ENCODE measurements at places on chromosomes 4 and X. TPM values are rescaled to one million over a fixed set of nuclear protein-coding genes. Genes with fewer than 3 reads are reported as not detected.
A peak's percentile ranks its signal among the peaks of the same experiment; 100 is the strongest.

GRCh38 chr4:88002786-88003185 lies 4.6 kb upstream of the PKD2 start:
- DNase-seq, result no peak

DNA sequence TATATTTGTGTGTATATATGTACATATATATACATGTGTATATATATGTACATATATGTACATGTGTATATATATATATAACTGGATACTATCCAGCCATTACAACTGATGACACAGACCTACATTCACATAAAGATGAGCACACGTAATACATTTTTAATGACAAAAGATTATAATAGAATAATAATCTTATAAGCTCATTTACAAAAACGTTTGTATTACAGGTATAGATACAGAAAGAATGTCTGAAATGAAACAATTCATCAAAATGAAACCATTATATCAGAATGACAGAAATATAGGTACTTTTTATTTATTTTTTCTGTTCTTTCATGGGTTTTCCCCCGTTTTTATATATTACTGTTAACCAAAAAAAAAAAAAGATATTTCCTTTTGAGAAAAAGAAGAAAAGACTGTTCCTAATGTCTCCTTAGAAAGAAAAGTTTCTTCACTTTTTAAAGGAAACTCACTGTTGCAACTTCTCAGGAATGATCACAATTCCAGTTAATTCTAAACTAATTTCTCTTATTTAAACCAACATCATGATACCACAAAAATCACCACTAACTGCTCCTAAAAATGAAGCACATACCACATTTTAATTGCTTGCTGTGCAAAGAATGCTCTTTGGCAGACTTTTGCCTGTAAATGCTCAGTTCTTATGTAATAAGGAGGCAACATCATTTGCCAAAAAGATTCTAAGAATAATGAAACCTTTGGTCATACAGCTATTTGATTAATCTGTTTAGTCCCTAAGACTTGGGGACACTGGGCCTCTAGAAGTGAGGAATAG lies 18.9 kb downstream of the LEF1 start:
- no peak for DNase-seq

DNA sequence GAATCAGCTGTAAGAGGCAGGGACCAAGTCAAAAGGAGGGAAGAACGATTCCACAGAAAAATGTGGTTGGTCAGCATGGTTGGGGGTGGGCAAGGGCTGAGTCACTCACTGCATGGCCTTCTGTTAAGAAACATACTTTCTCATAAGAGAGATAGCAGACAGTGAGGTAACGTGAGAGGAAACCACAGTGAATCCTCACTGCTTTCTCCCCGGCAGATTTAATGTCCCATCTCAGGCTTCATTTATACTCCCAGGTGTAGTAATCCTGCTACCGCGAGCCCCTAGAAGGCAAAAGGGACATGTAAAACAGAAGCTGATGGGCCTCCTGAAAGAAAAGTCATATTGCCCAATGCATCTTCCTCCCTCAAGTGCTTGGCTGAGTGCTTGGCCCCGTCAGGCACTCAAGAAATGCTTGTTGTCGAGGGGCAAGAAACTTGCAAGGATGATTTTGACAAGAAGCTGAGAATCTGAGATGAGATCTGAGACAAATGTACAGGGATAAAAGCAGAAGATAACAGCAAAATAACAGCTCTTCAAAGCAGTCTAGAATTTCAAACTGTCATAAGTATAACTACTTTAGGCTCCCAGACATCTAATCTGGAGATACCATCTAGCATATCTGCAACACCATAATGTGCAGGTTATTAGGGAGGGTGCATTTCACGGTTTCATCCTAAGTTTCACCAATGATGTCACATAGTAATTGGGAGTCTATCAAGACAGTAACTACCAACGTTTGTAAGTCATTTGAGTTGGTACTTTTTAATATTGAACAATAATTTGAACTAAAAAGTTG lies 40.2 kb downstream of the SH3KBP1 start:
- DNase-seq, result no peak

DNA sequence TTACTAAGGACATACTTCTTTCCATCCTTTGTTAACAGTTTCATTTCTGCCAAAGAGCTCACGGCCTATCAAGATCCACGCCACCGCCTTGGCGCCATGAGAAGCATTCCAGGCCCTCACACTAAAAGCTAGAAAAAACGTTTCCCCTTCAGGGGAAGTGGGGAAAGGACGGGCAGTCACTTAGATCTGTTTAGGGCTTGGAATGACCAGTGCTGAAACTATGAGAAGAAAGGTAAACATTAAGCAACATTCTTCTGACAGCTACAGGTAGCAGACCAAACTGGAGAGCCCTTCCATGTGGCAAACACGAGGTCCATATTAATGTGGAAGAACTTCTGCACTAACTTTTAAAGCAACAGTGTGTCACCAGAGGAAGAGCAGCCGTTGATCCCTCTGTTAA lies 146.7 kb downstream of the SH3KBP1 start:
- no peak for DNase-seq

Gene SPRY1
- total RNA-seq, result 72.0 TPM

Gene IL2RG
- total RNA-seq, result 1.2 TPM

DNA sequence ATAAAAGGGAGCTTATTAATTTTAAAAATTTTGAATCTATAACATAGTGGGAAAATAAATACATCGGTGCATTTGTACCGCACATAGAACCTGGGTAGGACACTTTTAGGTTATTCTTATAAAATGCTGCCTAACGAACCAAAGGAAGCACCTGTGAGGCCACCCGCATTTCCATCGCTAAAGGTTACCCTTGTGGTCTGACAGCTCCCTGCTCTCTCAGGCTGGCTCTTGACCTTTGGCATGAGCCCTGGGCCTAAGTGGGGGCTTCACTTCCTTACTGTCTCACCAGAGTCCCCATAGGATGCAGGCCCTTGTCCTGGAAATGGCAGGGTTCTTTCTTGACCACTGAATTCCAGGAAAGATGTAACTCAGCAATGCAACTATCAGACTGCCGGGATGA lies 46.0 kb downstream of the HADH start:
- DNase-seq, result no peak

DNA sequence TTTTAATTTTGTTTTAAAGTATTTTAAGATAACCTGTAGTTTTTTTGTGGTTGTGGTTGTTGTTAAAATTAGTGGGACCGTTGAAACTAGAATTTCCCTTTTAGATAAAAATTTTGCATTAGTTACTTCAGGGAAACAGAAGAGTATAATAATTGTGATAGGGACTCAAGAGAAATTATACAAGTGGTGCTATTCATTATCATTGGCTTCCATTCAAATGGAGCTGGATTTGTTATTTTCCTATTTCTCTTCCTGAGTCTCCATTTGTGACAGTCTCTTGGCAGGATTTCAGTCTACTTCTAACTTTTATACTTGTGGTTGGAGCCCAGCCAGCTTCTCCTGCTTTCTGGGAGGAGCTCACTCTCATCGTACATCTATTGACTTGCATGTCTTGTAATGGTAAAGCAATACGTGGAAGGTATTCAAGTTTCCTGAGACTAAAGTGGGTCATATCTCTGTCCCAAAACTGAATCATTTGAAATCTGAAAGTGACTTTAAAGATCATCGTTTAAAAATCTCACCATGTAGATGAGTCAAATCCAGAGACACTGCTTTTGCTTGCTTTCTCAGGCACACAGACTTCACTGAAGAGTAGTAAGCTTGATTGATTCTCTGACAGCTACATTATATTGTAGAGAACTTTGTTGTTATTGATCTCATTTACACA lies 155.8 kb downstream of the RPA4 start:
- peak; percentile 5 for DNase-seq

GRCh38 chr4:187276736-187277408 lies 553.2 kb upstream of the FAT1 start:
- no peak for DNase-seq

DNA sequence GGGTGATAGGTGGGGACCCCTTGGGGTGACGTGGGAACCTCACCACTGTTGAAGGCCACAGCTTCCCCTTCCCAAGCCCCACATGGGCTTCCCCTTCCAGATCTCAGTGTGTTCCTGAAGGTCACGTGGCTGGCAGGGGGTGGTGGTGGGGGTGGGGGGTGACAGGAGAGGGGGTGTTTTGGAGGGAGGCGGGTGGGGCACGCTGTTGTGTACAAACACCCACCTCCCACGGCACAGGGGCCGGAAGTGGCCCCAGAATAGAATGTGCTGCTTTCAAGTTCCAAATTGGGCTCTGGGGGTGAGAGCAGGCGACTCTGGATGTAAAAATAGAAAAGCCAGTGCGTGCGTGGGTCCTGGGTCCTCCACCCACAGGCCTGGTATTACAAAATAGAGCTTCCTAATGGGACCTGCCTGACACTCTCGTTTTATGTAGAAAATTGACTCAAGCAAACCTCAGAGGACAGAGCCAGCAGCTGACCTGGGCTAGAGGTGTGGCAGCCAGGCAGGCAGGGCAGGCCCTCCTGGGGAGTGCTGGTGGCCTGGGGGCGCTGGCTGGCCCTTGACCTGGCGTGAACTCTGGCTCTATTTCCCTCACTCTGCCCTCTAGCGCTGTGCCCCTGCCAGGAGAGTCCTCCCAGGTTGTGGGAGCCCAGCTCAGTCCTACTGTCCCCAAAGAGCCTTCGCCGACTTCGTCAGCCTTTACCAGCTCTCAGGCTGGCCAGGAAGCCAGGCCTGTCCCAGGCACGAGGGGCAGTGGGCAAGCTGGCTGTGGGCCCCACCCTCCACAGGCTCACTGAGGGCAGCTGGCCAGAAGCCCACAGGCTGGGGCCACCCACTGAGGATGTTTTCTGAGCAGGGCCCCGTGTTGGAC lies 5.4 kb upstream of the SH3BP2 start:
- no peak for DNase-seq

DNA sequence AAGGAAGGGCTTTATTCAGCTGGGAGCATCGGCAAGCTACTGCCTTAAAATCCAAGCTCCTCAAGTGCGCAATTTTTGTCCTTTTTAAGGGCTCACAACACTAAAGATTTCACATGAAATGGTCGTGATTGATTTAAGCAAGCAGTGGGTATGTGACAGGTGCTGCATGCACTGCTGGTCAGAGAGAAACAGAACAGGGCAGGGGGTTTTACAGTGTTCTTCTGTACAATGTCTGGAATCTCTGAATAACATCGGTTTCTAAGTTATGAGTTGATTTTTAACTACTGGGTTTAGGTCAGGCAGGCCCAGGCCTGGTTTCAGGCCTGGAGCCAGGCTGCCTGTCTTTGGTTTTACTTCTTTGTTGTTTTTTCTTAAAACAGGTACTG lies 6.0 kb downstream of the UGT2B17 start:
- DNase-seq, result no peak

DNA sequence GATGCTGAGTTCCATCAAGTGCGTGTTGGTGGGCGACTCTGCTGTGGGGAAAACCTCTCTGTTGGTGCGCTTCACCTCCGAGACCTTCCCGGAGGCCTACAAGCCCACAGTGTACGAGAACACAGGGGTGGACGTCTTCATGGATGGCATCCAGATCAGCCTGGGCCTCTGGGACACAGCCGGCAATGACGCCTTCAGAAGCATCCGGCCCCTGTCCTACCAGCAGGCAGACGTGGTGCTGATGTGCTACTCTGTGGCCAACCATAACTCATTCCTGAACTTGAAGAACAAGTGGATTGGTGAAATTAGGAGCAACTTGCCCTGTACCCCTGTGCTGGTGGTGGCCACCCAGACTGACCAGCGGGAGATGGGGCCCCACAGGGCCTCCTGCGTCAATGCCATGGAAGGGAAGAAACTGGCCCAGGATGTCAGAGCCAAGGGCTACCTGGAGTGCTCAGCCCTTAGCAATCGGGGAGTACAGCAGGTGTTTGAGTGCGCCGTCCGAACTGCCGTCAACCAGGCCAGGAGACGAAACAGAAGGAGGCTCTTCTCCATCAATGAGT lies 46.6 kb downstream of the RHOH start:
- no peak for DNase-seq

DNA sequence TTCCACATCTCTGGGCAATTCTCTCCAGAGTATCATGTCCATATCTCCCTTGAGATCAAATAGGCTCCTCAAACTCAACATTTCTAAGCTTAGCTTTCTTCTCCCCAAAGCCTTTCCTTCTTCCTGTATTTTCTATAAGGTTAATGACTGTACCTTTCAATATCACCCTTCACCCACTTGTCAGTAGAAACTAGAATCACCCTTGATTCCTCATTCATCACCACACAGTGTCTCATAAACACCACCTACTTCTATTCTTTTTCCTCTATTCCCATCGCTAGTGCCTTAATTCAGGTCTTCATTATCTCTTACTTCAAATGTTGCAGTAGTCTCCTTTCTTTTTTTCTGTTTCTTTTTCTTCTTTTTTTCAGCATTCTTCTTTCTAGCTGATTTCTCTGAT lies 28.3 kb upstream of the SMS start:
- no peak for DNase-seq

Gene ZNF732
- 6.8 TPM for total RNA-seq

- DNase-seq, result no peak
Measured at GRCh38 chrX:19887911-19888879, 795 bp upstream of the SH3KBP1 start.

DNA sequence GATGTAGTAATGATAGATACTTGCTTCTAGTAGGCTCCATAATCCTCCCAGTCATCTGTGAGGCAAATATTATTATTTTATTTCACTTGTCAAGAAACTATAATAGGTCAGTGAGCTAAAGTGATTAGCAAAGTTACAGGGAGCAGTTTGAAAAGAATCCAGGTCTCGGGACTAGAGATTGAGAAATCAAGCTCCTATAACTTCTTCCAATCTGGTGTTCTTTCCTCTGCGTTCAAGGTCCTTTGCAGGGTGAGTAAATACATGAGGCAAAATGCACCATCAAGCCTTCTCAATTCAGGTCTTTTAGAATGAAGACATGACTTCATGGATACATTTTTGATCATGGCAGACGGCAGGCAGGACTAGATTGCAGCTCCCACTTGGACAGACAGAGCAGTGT lies 150.4 kb downstream of the FRAS1 start:
- no peak for DNase-seq

DNA sequence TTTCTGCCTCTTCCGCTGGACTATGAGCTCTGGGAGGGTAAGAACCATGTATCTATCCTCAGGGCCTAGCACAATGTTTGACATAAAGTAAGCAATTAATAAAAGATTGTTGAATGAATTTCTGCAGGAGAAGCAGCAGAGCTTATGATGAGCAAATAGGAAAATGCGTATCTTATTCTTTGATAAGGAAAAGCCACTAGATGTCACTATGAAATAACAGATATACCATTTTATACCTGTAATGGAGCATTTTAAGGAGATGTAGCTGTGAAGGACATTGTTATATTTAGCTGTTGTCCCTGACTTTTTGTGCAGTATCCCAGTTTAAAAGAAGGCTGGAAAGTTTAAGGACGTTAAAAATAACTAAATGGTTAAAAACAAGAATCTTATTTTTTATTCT lies 147.2 kb upstream of the MBNL3 start:
- no peak for DNase-seq

DNA sequence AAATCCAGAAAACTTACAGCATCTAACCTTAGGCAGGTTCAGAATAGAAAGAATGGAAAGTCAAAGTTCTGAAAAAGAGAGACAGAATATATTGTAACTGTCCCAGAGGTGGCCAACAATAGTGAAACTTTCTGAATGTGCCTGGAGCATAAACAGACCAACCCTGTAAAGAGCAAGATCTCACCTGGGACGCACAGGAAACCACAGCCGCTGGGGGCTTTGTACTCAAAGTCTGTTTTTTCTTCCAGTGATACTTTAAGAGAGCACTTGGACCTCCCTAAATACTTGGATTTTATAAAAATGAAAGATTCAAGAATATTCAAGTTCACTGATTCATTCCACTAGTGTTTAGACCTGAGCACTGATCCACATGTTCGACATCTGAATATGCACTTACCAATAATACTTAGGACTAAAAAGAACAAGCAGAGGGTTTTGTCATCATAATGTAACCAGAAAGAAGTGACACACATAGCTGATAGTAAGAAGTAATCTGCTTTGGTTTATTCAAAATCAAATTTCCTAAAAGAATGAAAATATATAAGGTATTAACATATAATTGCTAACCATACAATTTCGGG lies 35.3 kb downstream of the ARAP2 start:
- no peak for DNase-seq

GRCh38 chr4:136900696-136901095 lies 631.6 kb downstream of the PCDH18 start:
- DNase-seq, result no peak

Data from urinary bladder (tissue), 4 donors.